ENCODE measurements at places on chromosomes 2 and 18.
A peak's percentile ranks its signal among the peaks of the same experiment; 100 is the strongest.

DNA sequence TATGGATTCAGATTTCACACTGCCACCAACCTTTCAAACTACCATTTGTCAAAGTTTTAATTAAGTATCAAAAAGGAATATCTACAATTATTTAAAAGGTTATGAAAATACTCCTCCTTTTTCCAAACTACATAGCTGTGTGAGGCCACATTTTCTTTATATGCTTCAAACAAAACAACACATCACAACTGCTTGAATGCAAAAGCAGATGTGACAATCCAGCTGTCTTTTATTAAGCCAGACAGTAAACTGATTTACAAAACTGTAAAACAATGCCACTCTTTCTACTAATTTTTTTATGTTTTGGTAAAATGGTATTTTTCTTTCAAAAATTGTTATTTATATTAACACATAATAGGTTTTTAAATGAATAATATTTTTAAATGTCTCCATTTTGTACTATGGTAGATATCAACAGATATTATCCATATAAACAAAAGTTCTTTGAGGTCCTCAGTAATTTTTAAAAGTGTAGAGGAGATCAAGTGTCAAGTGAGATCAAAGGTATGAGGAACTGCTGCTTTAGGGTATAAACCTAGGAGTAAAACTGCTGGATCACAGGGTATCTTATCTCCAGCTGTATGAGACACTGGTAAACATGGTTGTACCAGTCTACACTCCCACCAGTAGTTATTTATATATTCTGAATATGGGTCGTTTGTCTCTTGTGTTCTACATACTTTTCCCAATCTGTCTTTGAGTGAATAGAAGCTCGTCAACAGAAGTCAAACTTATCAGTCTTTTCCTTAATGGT, 68.8 kb upstream of the SERTAD2 start:
- DNase-seq: no peak

DNA sequence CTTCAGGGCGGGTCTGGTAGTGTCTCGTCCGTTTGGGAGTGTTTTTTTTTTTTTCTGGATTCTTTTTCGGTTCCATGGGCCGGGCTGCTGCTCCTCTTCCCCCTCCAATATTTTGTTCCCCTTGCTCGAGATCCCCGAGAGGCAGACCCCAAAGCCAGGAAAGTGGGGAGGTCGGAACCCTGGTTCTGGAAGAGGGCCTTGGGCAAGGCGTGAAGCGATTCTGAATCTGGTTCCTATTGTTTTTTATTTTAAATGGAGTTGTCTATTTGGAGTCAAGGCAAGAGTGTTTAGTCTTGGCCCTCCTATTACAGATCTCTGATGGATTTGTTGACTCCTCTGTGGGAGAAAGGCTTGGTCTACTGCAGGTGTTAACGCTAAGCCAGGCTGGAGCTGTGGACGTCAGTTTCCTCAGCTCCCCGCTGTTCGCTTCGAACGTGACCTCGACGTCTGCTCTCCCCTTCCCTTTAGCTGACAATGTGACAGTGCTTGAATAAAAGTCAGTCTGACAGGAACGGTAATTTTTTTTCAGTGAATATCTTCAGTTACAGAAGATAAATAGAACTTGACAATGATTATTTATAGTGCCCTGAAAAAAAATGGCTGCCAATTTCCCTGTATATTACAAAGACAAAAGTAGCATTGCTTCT, 683 bp upstream of the DNAJC27 start:
- DNase-seq: peak; percentile 61

DNA sequence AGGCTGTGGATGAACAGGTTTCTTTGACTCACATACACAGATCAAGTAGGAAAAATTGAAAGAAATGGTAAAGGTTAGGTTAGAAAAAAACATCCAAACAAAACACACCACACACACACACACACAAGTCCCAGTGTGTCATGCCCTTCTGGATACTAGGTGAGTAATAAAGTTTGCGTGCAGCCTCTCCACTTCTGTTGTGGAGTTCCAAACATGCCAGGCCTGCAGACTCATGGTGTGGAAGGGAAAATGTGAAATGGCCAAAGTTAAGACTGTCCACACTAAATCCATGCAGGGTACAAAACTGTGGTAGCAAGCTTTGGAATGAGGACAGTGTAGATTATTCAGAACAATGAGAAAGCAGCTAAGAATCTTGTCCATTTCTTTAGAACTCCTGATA, 114.6 kb downstream of the IKZF2 start:
- no peak for DNase-seq

GRCh38 chr2:16645088-16645487, 20.5 kb downstream of the CYRIA start:
- no peak for DNase-seq

DNA sequence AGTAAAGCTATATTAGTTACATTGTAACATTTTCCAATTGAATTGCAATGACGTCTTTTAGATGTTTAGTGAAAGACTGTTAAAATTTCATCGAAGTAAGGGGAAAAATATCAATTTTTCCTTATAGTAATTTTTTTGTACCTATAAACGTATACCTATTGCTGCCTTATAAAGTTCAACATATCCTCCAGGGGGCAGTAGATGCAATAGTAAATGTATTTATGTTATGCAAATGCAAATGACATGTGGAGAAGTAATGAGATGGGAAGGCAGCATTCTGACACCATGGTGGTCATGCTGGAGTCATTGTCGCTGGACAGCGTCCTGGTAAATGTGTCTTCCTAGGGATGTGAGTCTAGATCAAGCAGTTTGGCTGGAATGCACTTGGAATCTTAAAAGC, 38.7 kb downstream of the MSTN start:
- DNase-seq: peak; percentile 69

DNA sequence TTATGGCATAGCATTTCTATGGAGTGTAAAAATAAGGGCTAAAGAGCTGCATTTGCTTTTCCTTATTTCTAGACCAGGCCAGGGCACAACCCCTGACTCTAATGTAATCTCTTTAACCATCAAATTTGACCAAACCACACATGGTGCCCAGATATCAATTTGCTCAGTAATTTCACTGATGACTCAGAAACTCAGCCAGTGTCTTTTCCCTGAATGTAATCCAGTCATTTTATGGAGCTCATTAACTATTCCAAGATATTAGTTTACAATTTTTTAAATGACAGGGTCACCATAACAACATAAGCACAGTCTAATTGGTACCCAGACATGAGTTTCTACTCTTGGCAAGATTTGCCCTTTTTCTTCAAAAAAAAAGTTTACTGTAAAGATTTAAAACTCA, 270.8 kb upstream of the AGAP1 start:
- no peak for DNase-seq

GRCh38 chr18:48455555-48456478, 46.6 kb upstream of the ZBTB7C start:
- no peak for DNase-seq

DNA sequence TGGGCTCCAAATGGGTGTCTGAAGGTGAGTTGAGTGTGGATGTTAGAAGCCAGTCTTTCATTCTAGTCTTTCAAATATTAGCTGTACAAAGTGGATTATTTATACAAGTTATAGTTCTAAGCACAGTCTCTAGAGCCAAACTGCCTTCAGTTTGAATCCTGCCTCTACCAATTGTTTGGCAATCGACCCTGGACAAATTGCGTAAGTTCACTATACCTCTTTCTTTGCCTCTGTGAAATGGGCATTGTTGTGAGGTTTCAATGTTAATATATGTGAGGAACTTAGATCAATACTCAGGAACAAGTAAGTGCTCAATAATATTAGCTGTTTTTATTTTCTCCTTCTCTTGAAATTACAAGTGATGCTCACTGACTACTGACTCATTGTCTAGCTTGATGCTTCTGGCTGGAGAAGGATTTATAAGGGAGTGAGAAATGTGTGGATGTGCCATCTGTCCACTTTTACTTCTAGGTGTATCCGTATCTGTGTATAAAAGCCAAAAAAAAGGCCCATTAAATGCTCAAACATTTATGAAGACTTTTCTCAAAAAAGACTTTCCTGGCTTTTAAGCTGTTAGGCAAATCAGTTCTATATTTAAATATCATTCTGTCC, 48.1 kb upstream of the RAPH1 start:
- DNase-seq: no peak

- DNase-seq: no peak
These were observed 813.7 kb downstream of the ERBB4 start for GRCh38 chr2:211724933-211725332.

DNA sequence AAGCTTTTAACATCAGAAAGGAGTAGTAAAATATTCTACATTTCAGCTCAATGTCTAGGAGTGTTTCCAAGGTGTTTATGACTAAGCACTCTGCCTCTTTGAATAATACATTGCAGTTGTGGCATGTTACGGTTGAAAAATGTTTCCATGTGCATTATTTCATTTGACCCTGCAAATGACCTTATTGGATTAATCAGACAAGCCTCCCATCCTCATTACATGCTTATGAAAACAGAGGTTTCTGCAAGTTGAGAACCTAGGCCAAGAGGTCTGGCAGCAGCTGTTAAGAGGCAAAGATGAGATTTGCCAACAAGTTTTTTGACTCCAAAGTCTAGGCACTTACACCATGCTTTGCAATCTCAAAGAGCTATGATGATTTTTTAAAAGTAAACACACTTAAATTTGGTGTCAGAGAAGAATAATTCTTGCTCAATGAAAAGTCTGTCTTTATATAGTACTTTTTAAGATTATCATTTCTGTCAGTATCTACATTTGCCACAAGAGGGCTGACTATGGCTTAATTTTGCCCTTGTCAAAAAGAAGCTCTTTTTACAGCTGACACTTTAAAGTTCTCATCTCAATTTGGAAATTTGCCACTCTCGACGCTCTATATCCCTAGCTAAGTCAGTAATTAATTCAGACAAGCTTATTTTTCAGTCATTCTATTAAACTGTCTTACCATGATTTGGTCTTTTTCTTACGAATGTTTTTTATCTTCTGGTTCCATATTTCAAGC, 260.6 kb downstream of the PAX3 start:
- peak; percentile 12 for DNase-seq
